Eye (tissue), 1 donor: ENCODE measurements at places on chromosomes 2 and 18.

DNA sequence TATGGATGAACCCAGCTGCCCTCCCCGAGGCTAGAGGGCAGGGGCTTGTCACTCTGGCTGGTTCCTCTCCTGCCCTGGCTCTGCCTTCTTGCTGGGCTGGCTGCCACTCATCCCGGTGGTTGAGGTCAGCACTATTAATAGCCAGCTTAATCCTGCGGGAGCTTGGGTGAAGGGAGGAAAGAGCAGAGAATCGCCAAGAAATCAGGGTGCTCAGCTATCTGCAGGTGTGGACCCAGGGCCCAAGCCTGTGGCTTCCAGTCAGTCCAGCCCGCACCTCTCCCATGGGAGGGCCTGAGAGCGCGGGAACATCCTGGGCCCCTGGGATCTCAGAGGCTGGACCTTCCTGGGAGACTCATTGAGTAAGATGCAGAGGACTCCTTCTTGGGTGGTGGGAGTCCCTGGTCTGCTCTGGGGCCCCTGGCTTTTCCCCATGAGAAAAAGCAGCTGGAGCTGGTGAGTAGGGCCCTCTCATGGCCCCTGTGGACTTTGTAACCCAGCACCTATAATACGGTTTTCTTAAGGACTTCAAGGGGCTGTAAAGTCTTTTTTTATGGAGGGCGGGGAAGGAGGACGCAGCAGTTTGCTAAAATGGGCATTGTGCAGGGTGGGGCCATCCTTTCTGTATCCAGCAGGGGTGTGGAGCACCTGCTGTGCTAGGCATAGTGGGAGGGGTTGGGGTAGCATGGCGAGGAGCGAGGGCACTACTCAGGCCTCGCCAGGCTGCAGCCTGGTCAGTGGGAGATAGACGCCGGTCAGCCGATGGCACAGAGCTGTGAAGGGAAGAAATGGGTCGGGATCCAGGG, 27.4 kb upstream of the CNNM3 start:
- peak; percentile 49 for DNase-seq

DNA sequence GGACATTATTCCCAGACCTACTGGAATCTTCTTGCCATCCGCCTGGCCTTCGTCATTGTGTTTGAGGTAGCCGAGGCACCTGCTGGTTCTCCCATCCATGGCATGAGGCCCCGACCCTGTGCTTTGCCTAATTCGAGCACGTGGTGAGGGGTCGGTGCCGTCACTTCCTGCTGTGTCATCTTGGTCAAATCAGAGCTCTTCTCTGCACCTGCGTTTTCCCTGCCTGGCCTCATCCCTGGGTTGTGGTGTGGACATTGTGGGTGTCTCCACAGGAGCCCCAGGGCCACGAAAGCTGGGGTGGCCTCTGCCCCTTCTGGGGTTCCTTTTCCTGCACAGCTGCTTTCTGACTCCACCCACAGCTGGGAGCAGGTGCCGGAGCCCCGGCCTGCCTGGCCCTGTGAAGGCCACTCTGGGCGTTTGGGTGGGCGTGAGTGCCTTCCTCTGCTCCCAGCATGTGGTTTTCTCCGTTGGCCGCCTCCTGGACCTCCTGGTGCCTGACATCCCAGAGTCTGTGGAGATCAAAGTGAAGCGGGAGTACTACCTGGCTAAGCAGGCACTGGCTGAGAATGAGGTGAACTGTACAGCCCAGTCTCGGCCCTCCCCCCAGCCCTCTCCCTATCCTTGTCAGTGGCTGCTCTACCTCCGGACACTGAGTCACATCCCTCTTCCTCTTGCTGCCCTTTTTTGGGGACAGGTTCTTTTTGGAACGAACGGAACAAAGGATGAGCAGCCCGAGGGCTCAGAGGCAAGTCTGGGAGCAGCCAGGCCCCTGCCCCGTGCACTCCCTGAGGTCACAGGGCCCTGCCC, 34.9 kb downstream of the ANO7 start:
- no peak for DNase-seq

DNA sequence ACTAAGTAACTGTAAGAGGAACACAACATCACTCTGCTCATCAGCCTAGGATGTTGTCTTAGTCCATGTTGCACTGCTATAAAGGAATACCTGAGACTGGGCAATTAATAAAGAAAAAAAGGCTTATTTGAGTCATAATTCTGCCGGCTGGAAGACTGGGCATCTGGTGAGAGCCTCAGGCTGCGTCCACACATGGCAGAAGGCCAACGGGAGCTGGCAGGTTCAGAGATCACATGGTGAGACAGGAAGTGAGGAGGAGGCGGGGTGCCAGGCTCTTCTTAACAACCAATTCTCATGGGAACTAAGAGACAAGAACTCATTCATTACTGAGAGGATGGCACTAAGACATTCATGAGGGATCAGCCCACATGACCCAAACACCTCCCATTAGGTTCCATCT, 46.8 kb downstream of the EPG5 start:
- DNase-seq = no peak

- DNase-seq = no peak
Measured at GRCh38 chr18:2848247-2849246, 1.7 kb downstream of the EMILIN2 start.
